ENCODE measurements at places on chromosomes 12 and 14.

GRCh38 chr12:94305130-94305957 is 154.3 kb downstream of the CEP83 start:
- DNase-seq = no peak

DNA sequence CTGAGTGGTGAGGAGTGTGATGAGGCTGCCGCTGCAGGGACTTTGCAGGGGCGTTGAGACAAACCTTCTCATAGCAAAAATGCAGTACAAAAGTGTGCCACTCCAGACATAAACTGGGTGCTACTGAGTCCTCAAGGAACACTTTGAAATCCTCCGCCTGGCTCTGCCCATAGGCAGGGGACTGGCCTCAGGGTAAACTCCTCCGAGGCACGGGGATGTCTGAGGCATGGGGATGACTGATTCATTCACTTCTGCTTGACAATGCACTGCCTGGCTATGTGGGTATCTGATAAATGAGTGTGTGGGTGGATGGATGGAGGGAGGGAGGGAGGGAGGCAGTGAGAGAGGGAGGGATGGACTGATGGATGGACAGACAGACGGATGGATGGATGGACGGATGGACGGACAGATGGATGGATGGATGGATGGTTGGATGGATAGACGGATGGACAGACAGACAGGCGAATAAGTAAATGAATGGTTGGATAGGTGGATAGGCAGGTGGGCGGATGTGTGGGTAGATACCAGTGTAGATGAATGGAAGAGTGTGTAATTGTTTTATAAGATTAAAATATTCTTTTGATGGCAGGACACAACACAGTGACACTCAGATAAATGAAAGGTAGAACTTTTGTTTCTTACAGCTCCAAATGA is 2.1 kb upstream of the BDKRB2 start:
- no peak for DNase-seq

GRCh38 chr12:44677724-44678123 is 198.4 kb downstream of the NELL2 start:
- DNase-seq = no peak

- no peak for DNase-seq
These were observed 1089.7 kb downstream of the TRHDE start for GRCh38 chr12:73361864-73362230.
